Activated CD8-positive, alpha-beta memory T cell treated with anti-CD3 and anti-CD28 coated beads, Interleukin-2, amount 50 U/mL, for 48 hours (primary cell): ENCODE measurements at places on chromosomes 4 and X.

- DNase-seq = no peak
These were observed 113.0 kb downstream of the RBM47 start for GRCh38 chr4:40516651-40517050.

DNA sequence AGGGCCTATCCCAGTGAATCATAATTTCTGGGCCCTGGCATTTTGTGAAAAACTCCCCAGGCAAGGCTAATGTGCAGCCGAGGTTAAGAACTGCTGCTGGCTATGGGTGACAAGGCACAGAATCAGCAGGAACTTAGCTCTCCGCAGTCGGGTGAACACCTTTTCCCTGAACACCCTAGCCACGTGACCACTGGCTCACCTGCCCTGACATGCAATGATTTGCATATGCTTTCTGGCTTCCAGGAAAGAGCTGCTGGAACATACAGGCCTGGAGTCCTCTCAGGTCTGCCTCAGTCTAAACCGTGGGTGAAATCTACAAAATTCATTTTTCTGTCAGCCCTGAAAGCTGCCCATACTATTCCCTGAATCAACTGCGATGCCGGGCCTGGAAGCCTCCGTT is 56.6 kb downstream of the ZNF827 start:
- no peak for DNase-seq

GRCh38 chr4:186104890-186105646 is 564 bp downstream of the FAM149A start:
- DNase-seq = no peak

- no peak for DNase-seq
These were observed 548.1 kb upstream of the INTU start for GRCh38 chr4:127084666-127085065.

GRCh38 chrX:38278682-38279081 is 48.6 kb downstream of the RPGR start:
- no peak for DNase-seq

DNA sequence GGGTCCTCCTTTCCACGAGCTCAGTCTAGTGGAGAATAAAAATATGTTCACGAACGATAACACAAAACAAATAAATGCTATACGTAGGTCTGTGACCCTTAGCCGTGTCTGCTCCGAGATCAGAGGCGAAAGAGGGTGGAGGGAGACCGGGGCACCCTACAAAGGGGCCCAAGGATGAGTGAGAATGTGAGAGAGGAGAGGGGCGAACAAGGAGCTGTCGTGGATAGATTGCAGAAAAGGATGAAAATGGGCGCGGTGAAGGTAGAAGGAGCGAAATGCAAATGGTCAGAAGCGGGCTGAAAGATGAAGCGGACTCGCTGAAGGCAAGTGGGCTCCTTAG is 6.2 kb upstream of the ZBTB33 start:
- DNase-seq = no peak

- no peak for DNase-seq
These were observed 38.9 kb upstream of the PLAC8 start for GRCh38 chr4:83153417-83153816.

DNA sequence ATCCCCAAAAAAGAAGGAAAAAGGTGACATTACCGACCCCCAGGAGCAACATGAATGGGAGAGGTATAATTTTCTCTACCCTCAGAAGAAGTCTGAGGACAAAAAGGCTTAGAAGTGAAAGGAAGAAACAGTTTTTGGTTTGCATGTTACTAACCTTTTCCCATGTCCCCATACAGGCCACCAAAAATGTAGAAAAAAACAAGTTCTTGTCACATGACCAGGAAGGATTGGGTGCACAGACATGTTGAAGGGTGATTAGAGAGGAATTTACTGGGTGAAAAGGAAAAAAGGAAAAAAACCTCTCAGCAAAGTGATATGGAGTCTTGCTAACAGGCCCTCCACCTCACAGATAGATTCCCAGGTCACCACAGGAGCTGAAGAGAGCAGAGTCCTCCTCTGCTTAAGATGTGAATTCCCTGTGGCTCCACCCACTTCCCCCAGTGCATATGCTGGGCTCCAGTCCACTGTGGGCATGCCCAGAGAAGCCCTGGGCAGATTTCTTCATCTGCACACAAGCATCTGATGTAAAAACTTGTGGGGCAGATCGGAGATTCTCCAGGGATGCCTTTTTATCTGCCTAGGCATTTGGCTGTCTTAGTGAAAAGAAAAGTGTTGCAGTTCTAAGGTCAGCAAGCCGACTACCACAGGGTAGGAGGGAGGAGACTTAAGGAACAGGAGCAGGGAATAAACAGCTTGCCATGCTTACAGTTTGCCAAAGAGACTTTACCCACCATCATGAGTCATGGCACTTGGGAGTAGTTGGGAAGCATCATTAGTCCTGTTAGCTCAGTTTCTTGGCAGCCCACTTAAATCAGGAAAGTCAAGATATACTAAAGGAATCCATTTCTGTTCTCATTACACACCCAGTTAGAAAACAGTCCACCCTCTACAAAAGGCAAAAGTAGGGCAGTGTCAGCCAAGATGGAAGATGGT is 25.0 kb upstream of the PASD1 start:
- no peak for DNase-seq

DNA sequence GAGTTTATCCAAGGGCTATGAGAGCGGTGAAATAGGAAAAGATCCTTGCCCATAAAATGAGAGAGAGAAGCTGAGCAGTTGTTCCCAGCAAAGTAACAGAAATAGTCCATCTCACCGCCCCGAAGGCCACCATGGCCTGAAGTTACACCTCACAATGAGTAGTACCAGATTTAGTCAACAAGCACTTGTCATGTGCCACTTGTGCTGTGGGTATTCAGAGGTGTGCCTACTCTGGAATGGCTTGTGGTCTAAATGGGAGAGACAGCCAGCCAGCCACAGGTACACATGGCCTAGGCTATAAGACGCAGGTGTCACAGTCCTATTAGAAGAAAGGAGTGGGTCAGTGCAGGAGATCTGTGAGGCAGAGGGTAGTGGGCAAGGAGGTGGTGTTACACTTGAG is 54.6 kb upstream of the MAP3K15 start:
- DNase-seq = no peak

- DNase-seq = no peak
These were observed 52.4 kb downstream of the USP46 start for GRCh38 chr4:52606726-52607125.

DNA sequence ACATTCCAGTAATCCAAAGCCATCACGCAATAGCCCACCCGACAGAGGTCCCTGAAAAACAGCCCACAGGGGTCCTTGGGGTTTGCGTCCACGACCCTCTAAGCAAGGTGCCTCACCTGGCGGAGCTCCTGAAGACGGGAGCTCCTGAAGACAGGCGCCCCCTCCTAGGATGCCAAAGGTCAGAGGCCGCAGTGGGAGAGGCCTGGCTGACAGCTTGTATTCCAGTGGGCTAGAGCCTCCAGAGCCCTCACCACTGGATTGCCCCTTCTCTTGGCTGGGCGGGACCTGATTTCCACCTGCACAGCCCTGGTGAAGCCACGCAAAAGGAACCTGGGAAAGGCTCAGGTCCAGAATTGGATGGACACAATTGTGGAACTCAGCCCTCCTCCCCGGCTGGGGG is 29.7 kb upstream of the WFS1 start:
- DNase-seq = no peak

DNA sequence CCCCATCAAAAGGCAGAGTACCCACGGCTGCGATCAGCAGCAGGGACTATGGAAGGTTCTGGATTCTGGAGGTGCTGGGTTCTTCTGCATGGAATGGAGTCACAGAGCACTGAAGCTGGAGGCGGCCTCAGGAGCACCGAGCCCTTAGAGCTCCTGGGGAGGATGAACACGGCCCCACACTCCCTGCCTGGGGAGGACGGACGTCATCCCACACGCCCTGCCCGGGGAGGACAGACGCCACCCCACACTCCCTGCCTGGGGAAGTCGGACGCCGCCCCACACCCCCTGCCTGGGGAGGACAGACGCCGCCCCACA is 9.9 kb downstream of the LRPAP1 start:
- DNase-seq = no peak

- no peak for DNase-seq
These were observed 39.3 kb upstream of the CXCL8 start for GRCh38 chr4:73701116-73701515.

GRCh38 chr4:161336016-161336530 is 827.7 kb downstream of the FSTL5 start:
- DNase-seq = no peak

- DNase-seq = no peak
These were observed 144.6 kb downstream of the AMELX start for GRCh38 chrX:11437642-11438379.

GRCh38 chrX:145630081-145630480 is 187.5 kb upstream of the SLITRK2 start:
- DNase-seq = no peak

GRCh38 chrX:54087661-54088060 is 43.4 kb upstream of the PHF8 start:
- DNase-seq = no peak

GRCh38 chr4:1092983-1093361 is 20.4 kb downstream of the RNF212 start:
- DNase-seq = no peak

- no peak for DNase-seq
These were observed 381.0 kb downstream of the UNC5C start for GRCh38 chr4:95167805-95168204.
